NCI-H1417 treated with DMSO at 0.1 percent for 48 hours (cell line): ENCODE measurements at places on chromosomes 4 and X.

GRCh38 chrX:102708900-102709299, 3.3 kb upstream of the GPRASP2 start:
- DNase-seq, result no peak

DNA sequence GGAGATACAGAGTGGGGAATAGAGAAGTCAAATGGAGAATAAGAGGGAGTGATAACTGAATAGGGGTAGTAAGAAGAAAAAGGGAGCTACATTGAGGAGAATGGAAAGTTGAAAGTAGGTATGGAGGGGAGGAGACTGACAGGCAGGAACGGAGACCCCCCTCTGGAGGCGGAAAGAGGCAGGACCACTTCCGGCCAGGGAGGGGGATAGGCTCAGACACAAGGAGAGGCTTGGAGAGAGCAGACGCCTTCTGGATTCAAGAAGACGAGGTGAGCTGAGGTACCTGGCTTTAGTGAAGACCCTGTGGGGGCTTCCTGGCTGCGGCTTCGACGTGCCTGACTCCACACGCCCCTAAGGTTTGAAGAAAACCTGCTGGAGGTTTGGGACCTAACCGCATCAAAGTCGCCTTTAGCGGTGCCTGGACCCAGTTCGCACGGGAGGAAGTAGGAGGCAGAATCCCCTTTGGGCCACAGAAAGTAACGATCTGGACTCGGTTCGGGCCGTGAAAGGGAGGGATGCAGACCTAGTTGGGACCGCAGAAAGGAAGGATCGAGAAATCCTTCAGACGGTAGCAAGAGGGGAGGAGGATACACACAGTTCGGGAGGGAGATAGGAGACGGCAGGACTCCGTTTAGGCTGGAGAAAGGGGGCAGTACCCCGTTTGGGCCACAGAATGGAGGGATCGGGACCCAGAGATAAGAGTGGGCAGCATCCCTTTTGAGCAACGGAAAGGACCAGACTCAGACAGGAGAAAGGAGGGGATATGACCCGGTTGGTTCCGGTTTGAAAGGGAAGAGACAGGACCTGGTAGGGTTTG, at the start of gene TRO:
Gene TRO (plus strand): TSS at position 215 of the 817 bp plus-strand sequence. CDS start 1,423 bp downstream, outside the sequence.
- DNase-seq, result no peak

DNA sequence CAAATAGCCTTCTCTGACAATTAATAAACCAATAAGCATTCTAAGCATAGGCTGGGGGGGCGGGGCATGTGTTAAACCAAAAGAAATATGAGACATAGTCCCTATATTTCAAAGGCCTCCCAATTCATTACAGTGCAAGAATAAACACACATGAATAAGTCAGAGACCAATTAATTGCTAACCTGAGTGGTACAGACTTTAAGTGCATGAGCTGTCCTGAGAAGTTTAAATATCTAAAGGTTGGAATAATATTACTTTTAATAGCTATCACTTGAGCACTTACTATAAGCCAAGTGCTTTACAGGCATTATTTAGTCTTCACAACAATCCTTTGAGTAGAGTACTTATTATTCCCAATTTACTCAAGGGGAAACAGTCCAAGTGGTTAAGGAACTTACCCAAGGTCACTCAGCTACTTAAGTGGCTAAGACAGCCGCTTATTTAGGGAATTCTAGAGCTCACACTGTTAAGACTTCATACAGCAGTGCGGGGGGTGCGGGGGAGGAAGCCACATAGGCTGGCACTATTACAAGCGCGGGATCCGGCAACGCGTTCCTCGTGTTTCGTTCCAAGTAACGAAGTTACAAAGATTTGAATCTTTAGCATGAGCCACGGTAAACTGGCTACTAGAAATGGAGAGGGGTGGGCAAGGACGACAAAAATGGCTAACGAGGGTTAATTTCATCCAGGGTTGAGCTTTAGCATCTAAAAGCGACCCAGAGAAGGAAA, 1.4 kb downstream of the THOC2 start:
- DNase-seq, result no peak

DNA sequence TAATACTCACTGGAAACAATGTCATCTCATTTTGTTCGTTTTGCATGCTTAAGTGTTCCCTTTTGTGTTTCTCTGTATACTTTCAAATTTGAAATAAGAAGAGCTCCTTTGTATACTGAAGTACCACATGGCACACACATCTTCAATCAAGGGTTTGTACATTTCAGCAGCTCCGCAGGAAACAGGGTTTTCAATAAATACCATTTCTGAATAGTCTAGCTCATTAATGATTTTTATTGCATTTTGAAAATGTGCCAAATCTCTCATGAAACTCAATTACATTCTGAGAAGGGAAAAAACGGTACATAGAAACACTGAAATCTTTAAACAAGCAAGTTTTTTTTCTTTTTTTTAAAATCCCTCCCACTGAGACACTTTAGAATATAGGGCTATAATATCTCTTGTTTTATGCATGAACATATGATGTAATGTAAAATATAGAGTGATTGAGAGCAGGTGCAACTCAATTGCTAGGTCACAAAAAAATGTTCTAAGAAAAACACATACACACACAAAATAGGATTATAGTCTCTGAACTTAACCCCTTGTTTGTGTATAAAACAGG, 914.2 kb upstream of the PCDH7 start:
- DNase-seq, result peak; percentile 19

- no peak for DNase-seq
Observed at GRCh38 chrX:6095469-6095868, 133.2 kb downstream of the NLGN4X start.

DNA sequence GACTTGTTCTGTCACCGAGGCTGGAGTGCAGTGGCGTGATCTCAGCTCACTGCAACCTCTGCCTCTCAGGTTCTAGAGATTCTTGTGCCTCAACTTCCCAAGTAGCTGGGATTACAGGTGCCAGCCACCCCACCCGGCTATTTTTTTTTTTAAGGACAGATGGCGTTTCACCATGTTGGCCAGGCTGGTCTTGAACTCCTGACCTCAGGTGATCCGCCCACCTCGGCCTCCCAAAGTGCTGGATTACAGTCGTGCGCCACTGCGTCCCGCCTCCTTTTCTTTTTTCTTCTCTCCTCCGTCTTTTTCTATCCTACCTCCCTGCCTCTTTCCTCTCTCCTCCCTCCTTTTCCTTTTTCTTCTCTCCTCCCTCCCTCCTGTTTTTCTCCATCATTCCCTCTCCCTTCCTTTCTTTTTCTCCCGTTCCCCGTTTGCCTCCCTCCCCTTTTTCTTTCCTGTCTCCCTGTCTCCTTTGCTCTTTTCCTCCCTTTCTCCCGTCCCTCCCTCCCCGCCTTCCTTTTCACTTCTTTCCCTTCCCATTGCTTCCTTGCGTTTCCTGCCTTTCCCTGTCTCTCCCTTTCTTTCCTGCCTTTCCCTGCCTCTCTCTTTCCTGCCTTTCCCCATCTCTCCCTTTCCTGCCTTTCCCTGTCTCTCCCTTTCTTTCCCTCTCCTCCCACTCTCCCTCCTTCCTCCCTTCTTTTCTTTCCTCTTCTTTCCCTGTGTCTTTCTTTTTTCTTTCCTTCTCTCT, 2.1 kb upstream of the SLC25A6 start:
- no peak for DNase-seq

DNA sequence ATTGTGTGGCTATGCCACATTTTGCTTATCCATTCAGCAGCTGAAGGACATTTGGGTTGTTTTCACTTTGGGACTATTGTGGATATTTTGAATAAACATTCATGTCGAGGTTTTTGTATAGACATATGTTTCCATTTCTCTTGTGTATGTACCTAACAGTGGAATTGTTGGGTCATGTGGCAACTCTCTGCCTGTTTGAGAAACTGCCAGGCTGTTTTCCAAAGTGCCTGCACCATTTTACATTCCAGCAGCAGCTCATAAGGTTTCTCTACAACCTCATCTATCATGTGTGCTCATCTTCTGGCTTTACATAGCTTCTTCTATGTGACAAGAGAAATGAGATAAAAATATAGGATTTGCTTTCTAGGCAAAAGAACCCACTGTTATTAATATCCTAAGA, 29.5 kb upstream of the TSPAN5 start:
- no peak for DNase-seq

GRCh38 chr4:8200302-8200975, 1.3 kb downstream of the SH3TC1 start:
- DNase-seq, result no peak

DNA sequence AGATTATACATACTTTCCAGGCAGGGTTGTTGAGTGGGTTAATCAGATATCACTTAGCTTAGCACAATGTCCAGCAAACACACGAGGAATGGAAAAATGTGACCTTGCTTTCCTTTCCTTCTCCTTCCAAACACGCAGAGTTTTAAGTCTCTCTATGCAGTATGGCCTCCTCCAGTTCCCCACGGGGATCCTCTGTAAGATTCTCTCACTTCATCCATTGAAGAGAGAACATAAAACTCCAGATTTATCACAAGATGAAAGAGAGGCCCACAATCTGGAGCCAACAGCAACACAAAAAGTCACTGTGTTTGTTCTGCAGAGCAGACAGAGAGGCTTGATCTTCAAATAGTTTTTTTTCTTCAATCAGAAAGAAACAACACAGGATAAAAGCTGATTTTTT, 336.8 kb upstream of the CLNK start:
- no peak for DNase-seq

DNA sequence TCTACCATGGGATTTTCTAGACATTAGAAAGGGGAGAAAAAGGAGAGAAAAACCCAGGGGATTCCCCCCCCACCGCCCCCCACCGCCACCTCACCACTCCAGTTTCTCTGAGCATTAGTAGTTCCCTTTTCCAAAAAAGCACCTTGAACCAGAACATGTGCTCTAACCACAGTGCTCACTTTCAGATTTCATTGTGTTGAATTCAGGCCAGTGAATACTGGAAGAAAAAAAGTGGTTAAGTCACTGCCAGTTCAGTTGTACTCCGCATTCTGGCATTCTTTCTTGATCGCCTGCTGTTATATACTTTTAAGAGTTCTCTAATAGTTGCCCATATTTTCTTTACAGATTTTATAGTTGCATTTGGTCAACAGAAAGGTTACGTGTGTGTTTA, 40.9 kb downstream of the JADE3 start:
- DNase-seq, result no peak

DNA sequence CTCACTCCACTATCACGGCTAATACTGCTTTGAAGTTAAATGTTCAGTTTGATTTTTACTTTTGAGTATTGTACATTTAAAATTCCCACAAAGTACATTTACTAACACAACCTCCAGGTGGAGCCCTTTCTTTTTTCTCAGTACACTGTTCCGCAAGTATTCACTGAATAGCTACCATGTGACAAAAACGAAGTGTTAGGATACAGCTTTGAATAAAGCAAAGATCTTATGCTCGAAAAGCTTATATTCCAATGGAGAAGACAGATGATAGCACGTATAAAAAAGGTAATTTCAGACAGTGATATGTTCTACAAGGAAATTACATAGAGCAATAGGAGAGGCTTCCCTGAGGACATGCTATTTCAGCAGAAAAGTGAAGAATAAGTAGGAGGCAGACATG, 60.7 kb upstream of the ABCG2 start:
- DNase-seq, result peak; percentile 16

GRCh38 chrX:23628131-23628530, 39.2 kb upstream of the PRDX4 start:
- DNase-seq, result no peak

GRCh38 chrX:45322382-45322781, 121.7 kb upstream of the DIPK2B start:
- no peak for DNase-seq

DNA sequence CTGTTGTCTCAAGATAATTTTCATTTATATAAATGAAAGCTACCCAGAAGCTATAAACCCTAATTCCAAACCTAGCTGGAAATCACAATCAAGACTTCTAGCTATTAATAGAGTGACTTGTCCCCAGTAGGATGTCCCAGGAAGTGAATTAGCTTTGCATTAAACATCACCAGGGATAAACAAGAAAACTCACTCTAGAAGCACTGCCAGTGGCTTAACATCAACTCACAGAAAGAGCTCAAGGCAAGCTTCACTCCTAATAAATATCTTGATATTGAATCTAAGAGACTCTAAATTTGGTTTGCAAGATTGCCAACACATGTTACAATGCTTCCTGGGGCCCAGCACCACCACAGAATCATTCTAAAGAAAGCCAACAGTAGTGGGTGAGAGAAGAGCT, 468.7 kb upstream of the FAM241A start:
- no peak for DNase-seq

- DNase-seq, result no peak
Observed at GRCh38 chr4:38177035-38177546, 216.9 kb downstream of the PTTG2 start.

GRCh38 chr4:76947369-76947768, 2.2 kb upstream of the SEPTIN11 start:
- DNase-seq, result no peak

- no peak for DNase-seq
Observed at GRCh38 chrX:134236626-134237614, at the start of gene CCDC160. TSS of gene CCDC160 (plus strand) at chrX:134237182. CDS start at chrX:134244801, 7,619 bp downstream.

DNA sequence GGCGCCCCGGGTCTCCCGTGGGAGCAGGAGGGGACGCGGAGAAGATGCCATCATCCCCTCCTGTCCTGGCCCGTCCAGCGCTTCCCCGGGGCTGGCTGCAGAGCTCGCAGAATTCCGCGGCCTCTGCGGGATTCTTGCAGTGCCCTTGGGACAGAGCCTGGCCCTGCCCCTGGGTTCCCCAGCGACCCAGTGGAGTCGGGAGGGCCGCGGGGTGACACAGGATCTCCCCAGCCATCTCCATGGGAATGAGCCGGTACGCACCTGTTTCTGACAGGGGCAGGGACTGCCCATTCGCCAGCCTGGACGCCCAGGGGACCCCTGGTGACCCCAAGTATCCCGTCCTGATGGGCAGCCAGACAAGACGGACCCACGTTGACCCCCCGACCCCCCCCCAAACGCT, 482 bp downstream of the FAM9C start:
- no peak for DNase-seq

DNA sequence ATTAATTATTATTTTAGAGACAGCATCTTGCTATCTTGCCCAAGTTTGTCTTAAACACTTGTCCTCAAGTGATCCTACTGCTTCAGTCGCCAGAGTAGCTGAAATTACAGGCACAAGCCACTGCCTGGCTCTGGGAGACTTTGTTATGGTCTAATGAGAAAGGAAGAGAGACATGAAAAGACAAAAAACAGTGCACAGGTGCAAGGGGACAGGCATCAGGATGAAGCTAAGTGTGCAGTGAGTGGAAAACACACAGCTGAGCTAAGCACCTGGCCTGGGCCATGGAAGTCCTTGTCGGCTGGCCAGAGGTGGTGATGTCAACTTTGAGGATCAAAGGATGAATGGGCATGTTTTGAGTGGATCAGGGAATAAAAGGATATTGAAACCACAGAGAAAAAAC, 102.7 kb downstream of the HS3ST1 start:
- no peak for DNase-seq
